ENCODE measurements at places on chromosomes 2 and 18.

DNA sequence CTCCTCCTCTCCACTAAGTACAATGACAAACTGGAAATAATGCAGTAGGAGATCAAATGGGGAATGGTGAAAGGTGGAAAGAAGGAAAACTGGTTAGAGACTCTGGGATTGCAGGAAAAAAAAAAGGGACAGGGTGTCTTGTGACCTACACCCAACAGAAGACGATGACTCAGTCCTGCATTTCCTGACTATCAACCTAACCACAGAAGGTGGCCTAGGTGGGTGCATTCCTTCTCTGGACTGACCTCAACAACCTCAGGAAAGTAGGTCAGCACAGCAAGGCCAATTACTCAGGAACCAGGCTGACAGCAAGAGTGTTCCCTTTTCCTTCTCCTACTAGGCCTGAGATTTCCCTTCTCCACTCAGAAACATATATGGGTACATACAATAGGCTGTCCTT, 1386.4 kb upstream of the ZEB2 start:
- DNase-seq = no peak

- DNase-seq = peak; percentile 56
Observed at GRCh38 chr2:27494944-27495554, at the start of gene FNDC4. FNDC4 (minus strand) TSS chr2:27495200; CDS start chr2:27494679, 521 bp downstream.

DNA sequence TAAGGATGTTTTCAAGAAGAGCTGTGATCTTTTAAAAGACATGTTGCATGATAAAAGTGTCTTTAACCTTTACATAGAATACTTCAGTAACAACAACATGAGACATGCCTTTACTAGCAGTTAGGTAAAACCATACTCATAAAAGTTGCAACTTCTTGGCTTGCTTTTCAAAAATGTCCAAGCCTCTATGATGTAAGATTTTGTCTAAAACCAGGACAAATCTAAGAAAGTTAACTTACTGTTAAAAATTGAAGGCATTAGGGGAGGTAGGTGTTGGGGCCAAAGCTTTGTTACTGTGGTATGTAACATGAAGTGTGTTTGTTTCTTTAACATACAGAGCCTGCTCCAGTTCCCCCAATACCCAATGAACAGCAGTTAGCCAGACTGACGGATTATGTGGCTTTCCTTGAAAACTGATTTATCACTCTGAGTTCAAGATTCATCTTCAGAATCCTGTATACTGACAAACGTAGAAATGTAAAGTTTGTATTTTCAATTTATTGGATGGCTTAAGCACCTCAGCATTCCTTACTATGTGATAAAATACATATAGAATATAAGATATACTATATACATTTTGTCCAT, 11.7 kb downstream of the COPS8 start:
- no peak for DNase-seq

DNA sequence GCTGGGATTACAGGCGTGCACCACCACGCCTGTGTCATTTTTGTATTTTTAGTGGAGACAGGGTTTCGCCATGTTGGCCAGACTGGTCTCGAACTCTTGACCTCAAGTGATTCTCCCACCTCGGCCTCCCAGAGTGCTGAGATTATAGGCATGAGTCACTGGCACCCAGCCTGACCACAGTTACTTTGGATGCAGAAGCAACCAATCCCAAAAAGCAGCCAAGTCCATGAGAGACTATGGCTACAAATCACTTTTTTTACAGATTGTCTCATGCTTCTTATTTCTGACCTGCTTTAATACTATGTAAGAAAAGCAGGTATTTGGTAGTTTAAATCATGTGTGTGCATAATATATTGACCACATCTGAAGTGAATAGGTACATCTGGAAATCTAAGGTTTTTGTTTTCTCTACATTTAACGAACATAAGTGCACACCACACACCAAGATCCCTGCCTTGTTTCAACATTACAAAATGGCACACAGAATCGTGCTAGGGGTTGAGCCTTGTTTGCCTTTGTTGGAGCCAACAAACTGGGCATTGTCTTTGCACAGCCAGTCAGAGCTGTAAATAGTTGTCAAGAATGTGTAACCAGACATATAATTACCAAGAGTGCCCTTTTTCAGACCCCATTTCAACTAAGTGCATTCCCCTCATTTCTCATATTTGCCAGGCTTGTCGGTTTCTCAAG, 18.3 kb upstream of the MAP4K4 start:
- no peak for DNase-seq

GRCh38 chr2:173205375-173205774, 129.7 kb downstream of the MAP3K20 start:
- no peak for DNase-seq

DNA sequence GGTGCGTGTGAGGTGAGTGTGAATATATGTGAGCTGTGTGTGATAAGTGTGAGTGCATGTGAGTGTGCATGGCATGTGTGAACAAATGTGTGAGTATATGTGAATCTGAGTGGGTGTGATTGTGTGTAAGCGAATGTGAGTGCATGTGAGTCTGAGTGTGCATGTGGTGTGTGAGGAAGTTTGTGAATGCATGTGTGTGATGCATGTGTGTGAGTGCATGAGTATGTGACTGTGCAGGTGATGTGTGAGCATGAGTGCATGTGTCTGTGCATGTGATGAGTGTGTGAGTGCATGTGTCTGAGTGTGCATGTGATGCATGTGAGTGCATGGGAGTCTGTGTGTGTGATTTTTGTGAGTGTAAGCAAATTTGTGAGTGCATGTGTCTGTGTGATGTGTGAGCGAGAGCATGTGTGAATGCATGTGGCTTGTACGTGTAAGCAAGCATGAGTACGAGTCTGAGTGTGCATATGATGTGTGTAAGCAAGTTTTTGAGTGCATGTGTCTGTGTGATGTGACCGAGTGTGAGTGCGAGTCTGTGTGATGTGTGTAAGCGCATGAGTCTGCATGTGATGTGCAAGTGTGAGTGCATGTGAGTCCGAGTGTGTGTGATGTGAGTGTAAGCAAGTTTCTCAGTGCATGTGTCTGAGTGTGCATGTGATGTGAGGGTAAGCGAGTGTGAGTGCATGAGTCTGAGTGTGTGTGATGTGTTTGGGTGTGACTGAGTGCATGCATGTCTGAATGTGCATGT, 43.3 kb downstream of the COPS8 start:
- no peak for DNase-seq

- DNase-seq = no peak
Observed at GRCh38 chr2:203662951-203663350, 43.5 kb upstream of the CD28 start.

- no peak for DNase-seq
Observed at GRCh38 chr2:9722451-9722850, 91.7 kb upstream of the YWHAQ start.

- DNase-seq = no peak
Observed at GRCh38 chr2:159249990-159250715, 36.4 kb downstream of the WDSUB1 start.

GRCh38 chr18:28406533-28406932, 229.6 kb upstream of the CDH2 start:
- DNase-seq = no peak

DNA sequence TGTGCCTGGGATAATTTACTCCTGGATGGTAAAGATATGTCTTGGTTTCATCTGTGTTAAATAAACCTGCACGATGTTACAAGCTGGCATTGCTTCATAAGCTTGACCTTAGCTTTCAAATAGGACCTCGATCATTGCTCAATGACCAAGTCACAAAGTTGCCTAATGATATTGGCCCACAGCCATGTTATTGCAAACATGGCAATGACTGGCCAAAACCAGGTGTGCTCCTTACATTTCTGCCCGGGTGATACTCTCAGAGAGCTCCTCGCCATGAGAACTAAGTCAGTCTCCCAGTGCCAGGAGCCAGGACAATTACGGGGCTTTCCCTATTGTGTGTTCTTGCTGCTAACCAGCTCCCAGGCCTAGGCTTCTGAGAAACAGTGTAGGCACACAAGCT, 72.5 kb upstream of the CYP1B1 start:
- no peak for DNase-seq

DNA sequence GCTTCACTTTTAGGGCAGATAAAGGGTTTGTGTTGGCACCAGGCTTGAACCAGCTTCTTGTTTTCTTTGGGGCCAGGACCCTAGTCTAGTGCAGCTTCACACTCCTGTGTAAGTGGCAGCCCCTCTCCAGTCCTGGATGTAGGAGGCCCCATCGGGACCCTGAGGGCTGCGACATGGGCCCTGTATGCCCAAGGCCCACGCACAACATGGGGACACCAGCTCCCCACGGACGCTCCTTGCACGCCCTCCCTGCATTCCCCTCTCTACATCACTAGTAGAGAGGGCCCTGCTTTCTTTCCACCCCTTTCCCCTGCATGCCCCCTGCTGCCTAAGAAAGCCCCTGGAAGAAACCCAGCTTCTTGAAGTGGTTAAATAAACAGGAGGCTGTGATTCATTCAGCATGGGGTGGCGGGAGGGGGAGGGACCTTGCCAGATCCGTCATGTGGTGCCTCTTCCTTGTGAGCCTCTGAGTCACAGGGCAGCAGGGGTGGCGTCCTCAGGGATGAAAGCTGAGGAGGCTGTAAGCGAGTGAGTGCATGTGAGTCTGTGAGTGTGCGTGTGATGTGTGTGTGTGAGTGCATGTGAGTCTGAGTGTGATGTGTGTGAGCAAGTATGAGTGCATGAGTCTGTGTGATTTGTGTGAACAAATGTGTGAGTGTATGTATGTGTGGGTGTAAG, 42.5 kb downstream of the COPS8 start:
- no peak for DNase-seq

GRCh38 chr2:176126929-176127773, 2.4 kb upstream of the HOXD8 start:
- peak; percentile 75 for DNase-seq

DNA sequence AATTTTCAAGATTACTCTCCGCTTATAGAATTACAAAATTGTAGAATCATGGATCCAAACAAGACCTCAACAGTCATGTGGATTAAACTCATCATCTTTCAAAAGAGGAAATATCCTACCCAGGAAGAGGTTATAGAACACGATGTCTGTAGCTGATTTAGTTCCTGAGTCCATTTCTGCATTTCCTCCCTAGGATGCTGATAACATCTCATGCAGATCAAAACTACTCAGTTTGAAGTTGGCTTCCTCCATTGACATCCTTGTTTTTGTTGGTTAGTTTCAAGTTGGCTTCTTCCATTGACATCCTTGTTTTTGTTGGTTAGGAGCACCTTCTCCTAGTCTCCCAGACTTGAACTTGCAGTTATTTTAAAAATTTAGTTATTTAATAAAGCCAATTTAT, 147.5 kb downstream of the PARD3B start:
- DNase-seq = no peak

GRCh38 chr18:47911877-47912276, 18.6 kb downstream of the SMAD2 start:
- DNase-seq = no peak

- DNase-seq = no peak
Observed at GRCh38 chr2:127187081-127187775, 32.9 kb downstream of the CYP27C1 start.

GRCh38 chr2:128641421-128642080, 322.9 kb upstream of the HS6ST1 start:
- DNase-seq = no peak

- peak; percentile 39 for DNase-seq
Observed at GRCh38 chr18:8367217-8367988, 241.8 kb upstream of the RAB12 start.

GRCh38 chr2:68861330-68861729, 9.9 kb downstream of the BMP10 start:
- no peak for DNase-seq

DNA sequence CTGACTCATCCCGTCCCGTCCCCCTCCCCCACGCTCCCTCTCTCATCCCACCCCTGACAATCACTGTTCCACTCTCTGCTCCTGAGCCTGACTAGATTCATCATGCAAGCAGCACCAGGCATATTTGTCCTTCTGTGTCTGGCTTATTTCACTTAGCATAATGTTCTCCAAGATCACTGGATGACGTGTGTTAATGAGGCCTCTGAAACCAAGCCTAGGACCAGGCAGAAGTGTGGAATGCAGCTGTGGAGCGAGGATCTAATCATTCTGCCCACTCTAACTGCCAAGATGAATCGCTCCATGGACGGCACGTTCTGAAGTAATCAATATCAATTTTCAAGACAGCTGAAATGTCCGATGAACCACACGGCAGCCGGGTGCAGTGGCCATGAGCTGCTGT, 122.4 kb upstream of the ZNF236 start:
- DNase-seq = no peak

GRCh38 chr2:119350311-119350998, 16.2 kb downstream of the C2orf76 start:
- no peak for DNase-seq

GRCh38 chr2:187324631-187325030, 123.4 kb downstream of the CALCRL start:
- no peak for DNase-seq

DNA sequence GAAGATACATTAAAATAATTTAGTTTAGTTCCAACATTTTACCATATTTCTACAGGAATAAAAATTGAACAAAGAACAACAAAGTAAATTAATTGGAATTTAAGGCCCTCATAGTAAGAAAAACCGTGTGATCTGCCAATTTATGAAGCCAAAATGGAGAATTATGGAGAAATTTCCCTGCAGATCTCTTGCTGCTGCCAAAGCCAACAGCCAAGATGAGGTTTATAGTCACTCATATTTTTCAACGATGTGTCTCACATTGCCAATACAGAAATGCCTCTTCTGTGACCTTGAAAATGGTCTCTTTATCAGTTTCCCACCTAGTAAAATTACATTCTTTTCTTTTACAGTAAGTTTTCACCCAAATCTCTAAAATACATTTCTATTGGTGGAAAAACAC, 317.2 kb upstream of the FIGN start:
- no peak for DNase-seq

- no peak for DNase-seq
Observed at GRCh38 chr2:213017404-213017803, 134.0 kb downstream of the IKZF2 start.

- peak; percentile 65 for DNase-seq
Observed at GRCh38 chr2:70087702-70088597, 673 bp downstream of the PCBP1 start.

- DNase-seq = peak; percentile 19
Observed at GRCh38 chr2:240946654-240947053, 40.5 kb downstream of the CROCC2 start.

DNA sequence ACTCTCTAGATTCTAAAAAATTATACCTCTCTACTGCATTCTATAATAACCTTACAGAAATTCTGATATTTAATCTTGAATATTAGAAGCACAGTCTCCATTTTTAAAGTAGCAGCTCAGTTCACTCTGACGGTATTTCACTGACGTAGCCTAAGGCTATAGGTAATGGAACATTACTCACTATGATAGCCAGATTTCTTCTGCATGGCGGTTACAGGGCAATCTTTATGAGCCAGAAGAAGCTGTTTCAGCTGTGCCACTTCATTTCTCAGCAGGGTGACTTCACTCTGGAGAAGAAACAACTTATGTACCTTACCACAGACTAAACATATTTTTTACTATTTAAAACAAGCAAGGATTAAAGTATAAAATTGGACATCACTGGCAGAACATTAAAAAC, 75.3 kb upstream of the CHN1 start:
- no peak for DNase-seq

DNA sequence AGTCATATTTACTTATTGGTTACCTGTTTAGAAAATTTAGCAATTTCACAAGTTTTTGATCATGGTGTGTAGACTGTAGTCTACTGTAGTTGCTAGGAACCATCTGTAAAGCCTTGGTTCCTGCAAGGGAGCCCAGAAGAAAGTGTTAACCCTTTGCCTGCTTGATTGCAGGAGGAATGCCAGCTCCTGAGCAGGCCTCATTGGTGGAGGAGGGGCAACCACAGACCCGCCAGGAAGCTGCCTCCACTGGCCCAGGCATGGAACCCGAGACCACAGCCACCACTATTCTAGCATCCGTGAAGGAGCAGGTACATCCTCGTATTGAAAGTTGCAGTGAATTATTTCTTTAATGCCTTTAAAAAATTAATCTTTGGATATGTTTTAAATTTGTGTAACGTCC, 76.3 kb downstream of the PKP4 start:
- no peak for DNase-seq

GRCh38 chr2:36789181-36789804, 92.8 kb downstream of the VIT start:
- no peak for DNase-seq
